Esophagus mucosa (tissue), 1 donor: ENCODE measurements at places on chromosomes 16 and 17. TPM values are rescaled to one million over a fixed set of nuclear protein-coding genes. Genes with fewer than 3 reads are reported as not detected.

TMIGD1 gene
- total RNA-seq: not detected

SLC39A11 gene
- 32.8 TPM for total RNA-seq

AXIN1 gene
- total RNA-seq: 15.3 TPM

CSH1 gene
- total RNA-seq: not detected

NT5M gene
- 0.64 TPM for total RNA-seq

DNAJA3 gene
- 40.2 TPM for total RNA-seq

IL4R gene
- 119 TPM for total RNA-seq

KRTAP3-1 gene
- not detected for total RNA-seq

SLFN12 gene
- total RNA-seq: 2.6 TPM

TMEM204 gene
- total RNA-seq: 2.8 TPM

UTS2R gene
- not detected for total RNA-seq

RAB11FIP4 gene
- total RNA-seq: 10.3 TPM

HOXB3 gene
- 6.0 TPM for total RNA-seq

AANAT gene
- total RNA-seq: not detected

CCL22 gene
- total RNA-seq: 0.20 TPM
